ENCODE measurements at places on chromosomes 11 and 22.

DNA sequence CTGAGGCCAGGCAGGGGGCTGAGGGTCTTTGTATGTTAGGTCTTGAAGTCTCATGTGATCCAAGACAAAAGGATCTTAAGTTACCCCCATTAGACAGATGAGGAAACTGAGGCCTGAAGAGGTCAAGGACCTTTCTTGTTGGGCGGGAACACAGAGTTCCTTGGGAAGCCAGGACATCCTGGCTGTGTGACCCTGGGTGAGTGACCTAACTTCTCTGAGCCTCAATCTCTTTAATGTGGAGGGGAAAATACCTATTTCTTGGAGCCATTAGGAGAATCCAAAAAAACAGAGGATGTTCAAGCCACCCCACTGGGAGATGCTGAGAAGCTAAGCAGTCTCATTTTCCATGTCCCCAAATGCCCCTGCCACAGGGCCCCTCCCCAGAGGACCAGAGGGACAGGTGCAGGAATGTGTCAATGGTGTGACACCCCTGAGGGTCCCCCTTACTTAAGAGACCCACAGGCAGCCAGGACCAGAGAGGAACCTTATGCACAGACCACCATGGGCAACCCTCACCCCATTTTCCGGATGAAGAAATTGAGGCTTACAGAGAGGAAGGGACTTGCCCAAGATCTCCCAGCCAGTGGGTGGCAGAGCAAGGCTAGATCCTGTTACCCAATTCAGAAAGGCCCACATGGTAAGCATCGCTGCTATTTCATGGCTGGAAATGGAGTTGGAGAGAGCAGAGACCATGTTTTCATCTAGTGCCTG, 8.0 kb downstream of the RAC2 start:
- DNase-seq: no peak

- DNase-seq: no peak
Measured at GRCh38 chr22:43670513-43670912, 141.6 kb downstream of the EFCAB6 start.

- DNase-seq: no peak
Measured at GRCh38 chr11:112942966-112943643, 18.1 kb upstream of the NCAM1 start.

DNA sequence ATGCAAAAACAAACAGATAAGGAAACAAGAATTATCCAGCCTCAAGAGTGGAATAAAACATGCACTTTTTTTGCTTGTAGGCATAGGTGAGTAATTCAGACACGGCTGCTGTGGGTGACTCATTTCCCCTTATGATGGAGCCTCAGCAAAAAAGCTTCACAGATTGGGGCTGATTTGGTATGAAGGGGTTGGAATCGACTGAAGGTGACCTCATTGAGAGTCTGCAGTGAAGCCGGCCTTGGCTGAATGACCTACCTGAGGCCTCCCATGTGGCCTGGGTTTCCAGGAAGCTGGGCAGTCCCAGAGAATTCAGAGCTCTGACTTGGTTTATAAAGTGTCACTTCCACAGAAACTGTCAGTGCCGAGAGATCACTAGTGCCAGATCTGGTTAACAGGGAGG, 34.2 kb upstream of the VPREB1 start:
- no peak for DNase-seq

- no peak for DNase-seq
Measured at GRCh38 chr11:64854534-64855502, 10.4 kb upstream of the CDC42BPG start.

DNA sequence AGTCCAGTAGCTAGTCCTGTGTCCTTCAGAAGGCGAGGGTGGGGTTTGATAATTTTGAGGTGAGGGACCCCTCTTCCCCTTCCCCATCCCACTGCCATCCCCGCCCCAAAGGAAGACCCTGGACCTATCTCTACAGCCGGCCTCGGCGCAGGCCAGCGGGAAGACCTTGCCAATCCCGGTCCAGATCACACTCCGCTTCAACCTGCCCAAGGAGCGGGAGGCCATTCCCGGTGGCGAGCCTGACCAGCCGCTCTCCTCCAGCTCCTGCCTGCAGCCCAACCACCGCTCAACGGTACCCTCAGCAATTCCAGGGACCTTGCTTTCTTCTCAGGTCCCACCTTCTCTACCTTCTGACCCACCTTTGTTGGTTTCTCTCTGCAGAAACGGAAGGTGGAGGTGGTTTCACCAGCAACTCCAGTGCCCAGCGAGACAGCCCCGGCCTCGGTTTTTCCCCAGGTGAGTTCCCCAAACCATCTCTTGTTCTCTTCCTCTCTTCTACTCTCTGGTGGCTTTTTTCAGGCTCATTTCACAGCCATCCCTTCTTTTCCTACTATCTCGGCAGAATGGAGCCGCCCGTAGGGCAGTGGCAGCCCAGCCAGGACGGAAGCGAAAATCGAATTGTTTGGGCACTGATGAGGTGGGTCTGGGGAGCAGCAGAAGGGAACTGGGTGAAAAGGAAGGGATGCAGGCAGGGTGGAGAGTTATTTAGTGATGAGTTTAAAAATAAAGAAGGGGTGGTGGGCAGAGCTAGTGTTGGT, 1.3 kb downstream of the KAT5 start:
- DNase-seq: no peak

DNA sequence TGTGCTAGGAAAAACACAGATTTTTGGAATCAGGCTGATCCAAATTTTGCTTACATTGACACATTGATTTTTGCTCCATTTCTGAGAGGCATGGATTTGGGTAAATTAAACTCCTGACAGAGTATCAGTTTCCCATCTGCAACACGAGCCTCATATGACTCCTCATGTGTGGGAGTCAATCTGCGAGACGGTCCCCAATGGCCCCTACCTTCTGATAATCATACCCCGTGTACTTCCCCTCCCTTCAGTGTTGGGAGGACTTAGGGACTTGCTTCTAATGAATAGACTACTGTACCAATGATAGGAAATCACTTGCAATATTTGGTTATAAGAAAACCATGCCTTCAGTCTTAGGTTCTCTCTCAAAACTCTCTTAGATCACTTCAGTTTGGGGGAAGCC, 302.7 kb downstream of the ETS1 start:
- no peak for DNase-seq

GRCh38 chr22:48712558-48713271, 1115.0 kb downstream of the BRD1 start:
- DNase-seq: no peak

GRCh38 chr11:27868709-27869108, 168.5 kb upstream of the BDNF start:
- DNase-seq: no peak

GRCh38 chr11:85769771-85770170, 41.2 kb downstream of the SYTL2 start:
- no peak for DNase-seq

DNA sequence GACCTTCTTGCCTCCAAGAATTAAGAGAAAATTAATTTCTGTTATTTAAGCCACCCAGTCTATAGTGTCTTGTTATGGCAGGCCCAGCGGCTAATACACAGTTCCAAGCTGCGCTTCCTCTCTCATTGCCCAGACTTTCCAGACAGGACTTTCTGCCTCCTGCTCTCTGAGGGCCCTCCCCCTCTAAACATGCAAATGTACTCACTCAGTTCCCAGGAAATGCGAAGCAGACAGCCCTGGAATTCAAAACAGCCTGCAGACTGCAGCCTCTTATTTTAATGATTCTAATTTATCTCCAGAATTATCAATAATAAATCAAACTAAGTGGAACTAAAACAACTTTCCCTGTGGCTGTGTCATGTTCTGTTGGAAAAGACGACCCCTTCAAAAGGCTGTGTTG, 115.5 kb upstream of the ISX start:
- no peak for DNase-seq

GRCh38 chr11:60905551-60906113, 753 bp downstream of the PRPF19 start:
- no peak for DNase-seq

DNA sequence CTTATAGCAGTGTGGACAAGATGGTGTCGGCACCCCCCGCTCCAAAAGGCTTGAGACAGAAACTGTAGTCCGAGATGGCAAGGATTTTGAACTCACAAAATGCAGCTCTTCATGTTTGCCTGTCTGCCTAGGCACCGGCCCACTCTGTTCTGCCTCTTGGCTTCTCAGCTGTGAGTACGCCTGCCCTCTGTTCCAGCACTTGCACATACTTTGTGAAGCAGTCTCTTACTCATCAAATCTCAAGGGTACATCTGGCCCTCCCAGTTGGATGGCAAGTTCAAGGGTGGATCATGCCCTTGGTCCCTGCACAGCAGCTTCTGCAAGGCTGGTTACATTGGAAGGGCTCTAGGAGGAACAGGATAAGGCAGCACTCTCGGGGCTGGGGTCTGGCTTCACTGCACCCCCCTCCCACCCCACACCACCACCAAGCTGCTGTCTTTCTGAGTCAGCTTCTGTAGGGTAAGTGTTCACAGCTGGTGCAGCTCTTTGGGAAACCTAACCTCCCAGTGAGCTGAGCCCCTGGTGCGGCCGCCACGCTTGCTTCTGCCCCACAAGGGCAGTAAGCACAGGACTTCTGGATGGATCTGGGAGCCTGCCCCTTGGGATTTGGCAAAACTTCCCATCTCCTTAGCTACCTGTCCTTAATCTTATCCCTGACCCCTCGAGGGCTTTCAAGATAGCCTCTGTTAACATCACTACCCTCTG, 37.2 kb downstream of the FAM83F start:
- no peak for DNase-seq

DNA sequence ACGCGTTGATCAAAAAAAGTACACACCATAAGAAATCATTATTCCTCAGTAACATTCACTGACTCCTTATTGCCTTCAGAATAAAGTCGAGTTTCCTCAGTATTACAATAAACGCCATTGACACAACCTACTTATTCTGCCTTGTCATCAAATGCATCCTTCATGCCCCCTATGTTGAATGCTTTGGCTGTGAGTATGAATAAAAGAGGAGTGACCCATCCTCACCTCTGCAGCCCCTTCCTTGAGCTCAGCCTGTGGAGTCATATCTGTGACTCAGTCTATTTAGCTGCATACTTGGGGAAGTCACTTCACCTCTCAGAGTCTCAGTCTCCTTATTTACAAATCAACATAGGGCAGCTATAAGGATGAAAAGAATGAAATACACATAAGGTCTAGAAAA, 65.1 kb downstream of the USP35 start:
- no peak for DNase-seq

- no peak for DNase-seq
Measured at GRCh38 chr11:12750181-12750580, 76.0 kb downstream of the TEAD1 start.

- peak; percentile 76 for DNase-seq
Measured at GRCh38 chr11:70202920-70203750, at the start of gene FADD. Gene FADD (plus strand): TSS chr11:70203296. CDS start chr11:70203460, 164 bp downstream.

DNA sequence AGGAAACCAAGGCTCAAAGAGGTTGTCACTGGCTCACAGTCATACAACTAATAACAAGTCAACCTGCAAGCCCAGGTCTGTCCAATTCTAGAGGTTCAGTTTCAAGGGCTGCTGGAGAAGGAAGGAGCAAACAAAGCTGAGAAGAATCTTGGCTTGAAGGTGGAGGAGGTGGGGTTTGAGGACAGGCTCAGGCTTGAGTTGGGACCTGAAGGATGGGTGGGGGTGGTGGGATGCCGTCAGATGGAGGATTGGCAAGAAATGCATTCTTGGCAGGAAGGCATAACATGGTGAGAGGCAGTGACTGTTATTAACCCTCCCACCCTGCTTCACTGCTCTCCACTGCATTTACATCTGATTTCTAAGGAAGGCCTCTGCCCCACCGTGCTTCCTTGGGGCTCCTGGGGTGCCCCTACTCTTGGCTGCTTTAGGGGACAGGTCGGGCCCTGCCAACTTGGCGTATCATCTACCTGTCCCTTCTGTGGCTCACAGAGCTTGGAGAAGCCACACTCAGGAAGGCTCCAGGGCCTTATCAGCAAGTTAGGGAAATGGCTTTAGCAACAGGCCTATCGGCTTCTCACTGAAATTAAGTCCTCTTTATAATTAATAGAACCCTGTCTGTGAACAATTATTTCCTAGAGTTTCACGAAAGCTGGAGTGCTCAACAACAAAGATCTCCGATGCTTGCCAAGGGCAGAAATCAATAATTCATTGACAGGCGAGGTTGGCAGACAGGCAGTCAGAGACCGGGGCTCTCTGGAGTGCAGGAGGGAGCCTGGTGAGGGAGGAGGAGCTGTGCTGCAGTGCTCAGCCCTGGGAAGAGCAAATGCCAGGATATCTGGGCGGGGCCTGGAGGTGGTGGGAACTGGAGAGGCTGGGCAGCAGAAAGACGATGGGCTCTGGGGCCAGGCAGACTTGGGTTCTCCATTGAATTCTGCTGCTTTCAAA, 84.9 kb upstream of the NARS2 start:
- no peak for DNase-seq

GRCh38 chr11:63805844-63806415, 7.3 kb upstream of the SPINDOC start:
- DNase-seq: no peak

- DNase-seq: no peak
Measured at GRCh38 chr11:102582140-102582539, 43.0 kb downstream of the MMP20 start.

DNA sequence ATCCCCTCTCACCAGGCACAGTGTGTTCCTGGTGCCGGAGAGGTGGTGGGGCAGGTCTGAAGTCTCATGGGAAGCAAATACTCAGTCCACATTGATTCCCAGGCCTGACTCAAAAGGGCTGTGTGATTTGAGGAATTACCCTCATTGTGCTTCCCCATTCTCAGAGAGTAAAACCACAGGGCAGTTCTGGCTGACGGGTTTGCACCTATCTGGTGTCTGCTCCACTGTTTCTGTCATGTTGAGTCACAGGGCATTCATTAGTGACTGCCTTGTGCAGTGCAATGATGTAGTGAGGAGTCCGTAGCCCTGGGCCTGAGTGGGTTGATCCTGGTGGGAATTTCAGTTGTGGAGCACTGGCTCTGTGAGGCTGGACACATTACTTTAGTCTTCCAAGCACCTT, 85.2 kb upstream of the ARHGAP20 start:
- no peak for DNase-seq

DNA sequence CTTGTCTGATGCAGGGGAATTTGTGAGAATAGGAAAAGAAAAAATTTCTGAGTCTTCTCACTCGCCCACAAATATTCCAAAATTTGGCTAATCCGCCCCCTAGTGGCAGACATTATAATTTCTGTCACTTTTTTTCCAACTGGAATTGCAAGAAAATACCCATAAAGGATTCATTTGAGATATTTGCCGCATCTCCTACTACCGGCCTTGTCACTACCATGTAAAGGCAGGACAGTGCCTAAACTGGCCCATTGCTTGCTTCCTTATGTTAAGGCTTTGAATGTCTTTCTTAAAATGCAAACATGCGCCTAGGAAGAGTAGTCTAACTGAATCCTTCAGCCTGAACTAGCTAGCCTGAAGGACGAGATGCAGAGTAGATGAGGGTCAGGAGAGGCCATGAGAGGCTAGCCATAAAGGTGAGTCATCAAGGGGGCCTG, 9.3 kb upstream of the CEP295 start:
- DNase-seq: peak; percentile 6

GRCh38 chr22:38327396-38327795, 10.2 kb upstream of the CSNK1E start:
- no peak for DNase-seq

DNA sequence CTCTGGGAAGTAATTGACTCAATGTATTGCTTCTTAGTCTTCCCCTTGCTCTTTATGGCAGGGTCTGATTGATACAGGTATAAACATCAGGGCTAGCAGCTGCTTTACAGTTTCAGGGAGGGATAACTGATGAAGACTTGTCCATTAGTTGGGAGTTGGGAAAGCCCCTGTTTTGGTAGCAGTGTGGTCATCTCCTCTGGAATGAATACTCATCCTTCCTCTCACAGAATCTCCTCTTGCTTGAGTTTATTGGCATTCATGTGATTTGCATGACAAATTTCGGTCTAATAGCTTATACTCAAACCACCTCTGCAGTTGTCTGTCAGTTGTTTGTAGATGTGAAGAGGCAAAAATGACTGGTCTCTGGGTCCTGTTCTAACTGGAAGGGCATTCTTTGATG, 79.7 kb downstream of the FAT3 start:
- no peak for DNase-seq

Data from hippocampal formation (tissue), 2 donors.